ENCODE measurements at places on chromosomes 7 and 10. TPM values are rescaled to one million over a fixed set of nuclear protein-coding genes. Genes with fewer than 3 reads are reported as not detected.

The MLXIPL gene
- total RNA-seq, result 384 TPM

The MYL10 gene
- not detected for total RNA-seq

The RBAK gene
- total RNA-seq, result 7.2 TPM

GRCh38 chr7:136528329-136528728, 340.1 kb upstream of the CHRM2 start:
- H3K27ac ChIP-seq, result no peak overlapping the region
- no peaks in the 10 kb centered on the region for H3K27me3 ChIP-seq

DNA sequence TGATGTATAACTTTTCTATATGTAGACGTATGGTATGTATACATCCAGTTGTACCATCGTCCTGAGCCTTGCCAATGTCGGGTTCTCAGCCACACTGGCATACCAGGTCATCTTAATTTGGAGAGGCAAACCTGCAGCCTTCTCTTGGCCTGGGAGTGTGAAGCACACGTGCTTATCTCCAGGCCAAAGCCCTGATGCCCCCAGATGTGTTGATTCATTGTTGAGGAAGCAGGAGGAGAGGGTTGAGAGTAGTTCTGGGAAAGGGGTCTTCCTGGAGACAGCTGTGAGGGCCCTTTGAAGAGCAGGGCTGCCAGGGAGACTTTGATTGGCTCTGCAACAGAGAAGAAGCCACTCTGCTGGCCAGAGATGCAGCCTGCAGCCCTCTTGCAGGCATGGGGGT, 155.6 kb downstream of the ARHGAP21 start:
- no peak for DNase-seq
- H3K4me3 ChIP-seq, result no peak overlapping the region
- H3K27me3 ChIP-seq, result no peaks in the 10 kb centered on the region
- H3K4me1 ChIP-seq, result no peaks in the 10 kb centered on the region
- H3K27ac ChIP-seq, result no peak overlapping the region
- H3K36me3 ChIP-seq, result no peaks in the 10 kb centered on the region

DNA sequence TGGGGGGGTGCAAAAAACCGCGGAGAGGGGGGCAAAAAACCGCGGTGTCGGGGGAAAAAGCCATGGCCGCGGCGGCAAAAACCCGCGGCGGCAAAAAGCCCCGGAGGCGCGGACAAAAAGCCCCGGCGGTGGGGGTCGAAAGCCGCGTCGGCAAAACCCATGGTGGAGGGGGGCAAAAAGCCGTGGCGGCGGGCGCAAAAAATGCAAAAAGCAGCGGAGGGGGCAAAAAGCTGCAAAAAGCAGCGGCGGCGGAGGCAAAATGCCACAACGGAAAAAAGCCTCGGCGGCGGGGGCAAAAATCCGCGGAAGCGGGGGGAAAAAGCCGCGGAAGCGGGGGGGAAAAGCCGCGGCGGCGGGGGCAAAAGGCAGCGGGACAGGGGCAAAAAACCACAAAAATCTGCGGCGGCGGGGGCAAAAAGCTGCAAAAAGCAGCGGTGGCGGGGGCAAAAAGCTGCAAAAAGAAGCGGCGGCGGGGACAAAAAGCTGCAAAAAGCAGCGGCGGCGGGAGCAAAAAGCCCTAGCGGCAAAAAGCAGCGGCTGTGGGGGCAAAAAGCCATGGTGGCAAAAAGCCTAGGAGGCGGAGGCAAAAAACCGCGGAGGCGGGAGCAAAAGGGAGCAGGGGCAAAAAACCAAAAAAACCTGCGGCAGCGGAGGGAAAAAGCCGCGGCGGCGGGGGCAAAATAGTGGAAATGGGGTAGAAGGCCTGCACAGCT, 418.9 kb downstream of the ZNF716 start:
- H3K27me3 ChIP-seq, result no peaks in the 10 kb centered on the region
- DNase-seq, result peak; percentile 19
- no peaks in the 10 kb centered on the region for H3K4me1 ChIP-seq
- H3K27ac ChIP-seq, result peak overlapping the region; percentile 84

DNA sequence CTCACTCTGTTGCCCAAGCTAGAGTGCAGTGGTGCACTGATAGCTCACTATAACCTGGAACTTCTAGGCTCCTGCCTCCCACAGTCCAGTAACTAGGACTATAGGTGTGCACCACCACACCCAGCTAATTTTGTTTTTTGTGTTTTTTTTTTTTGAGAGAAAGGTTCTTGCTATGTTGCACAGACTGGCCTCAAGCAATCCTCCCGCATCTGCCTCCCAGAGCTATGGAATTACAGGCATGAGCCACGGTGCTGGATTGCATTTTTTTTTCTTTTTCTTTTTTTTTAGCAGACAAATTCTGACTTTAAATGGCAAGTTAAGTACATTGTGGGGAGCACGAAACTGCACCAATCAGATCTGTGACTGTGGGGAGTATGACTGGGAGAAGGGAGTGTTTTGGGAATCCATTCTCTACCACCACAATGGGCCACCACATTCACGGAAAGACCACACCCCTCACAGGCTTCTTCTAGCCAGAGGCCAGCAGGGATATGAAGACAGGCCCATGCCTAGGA, 58.1 kb upstream of the MSMB start:
- no peak for DNase-seq
- no peaks in the 10 kb centered on the region for H3K36me3 ChIP-seq
- H3K4me1 ChIP-seq, result peaks cover 2% of the 10 kb centered on the region
- H3K4me3 ChIP-seq, result no peak overlapping the region
- H3K27me3 ChIP-seq, result no peaks in the 10 kb centered on the region
- no peak overlapping the region for H3K27ac ChIP-seq

DNA sequence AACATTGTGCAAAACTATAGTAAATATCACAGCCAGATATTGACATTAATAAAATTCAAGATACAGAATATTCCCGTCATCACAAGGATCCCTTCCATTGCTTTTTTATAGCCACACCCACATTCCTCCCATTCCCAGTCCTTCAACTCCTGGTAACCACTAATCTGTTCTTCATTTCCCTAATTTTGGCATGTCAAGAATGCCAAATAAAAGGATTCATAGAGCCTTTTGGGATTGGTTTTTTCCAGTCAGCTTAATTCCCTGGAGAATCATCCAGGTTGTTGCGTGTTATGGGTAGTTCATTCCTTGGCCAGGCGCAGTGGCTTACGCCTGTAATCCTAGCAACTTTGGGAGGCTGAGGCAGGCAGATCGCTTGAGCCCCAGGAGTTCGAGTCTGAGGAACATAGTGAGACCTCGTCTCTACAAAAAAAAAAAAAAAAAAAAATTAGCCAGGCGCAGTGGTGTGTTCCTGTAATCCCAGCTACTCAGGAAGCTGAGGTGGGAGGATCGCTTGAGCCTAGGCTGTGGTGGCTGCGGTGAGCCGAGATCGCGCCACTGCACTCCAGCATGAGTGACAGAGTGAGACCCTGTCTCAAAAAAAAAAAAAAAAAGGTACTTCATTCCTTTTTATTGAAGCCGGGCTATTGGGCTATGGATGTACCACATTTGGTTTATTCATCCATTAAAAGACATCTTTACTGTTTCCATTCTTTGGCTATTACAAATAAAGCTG, 2.7 kb downstream of the OGDH start:
- H3K36me3 ChIP-seq, result no peaks in the 10 kb centered on the region
- DNase-seq, result no peak
- H3K27ac ChIP-seq, result no peak overlapping the region
- no peak overlapping the region for H3K4me3 ChIP-seq

- DNase-seq, result no peak
- no peak overlapping the region for H3K4me3 ChIP-seq
- H3K36me3 ChIP-seq, result no peaks in the 10 kb centered on the region
- H3K27ac ChIP-seq, result no peak overlapping the region
- H3K4me1 ChIP-seq, result no peaks in the 10 kb centered on the region
- H3K27me3 ChIP-seq, result no peaks in the 10 kb centered on the region
Observed at GRCh38 chr10:48494611-48495010, 110.3 kb downstream of the ARHGAP22 start.

DNA sequence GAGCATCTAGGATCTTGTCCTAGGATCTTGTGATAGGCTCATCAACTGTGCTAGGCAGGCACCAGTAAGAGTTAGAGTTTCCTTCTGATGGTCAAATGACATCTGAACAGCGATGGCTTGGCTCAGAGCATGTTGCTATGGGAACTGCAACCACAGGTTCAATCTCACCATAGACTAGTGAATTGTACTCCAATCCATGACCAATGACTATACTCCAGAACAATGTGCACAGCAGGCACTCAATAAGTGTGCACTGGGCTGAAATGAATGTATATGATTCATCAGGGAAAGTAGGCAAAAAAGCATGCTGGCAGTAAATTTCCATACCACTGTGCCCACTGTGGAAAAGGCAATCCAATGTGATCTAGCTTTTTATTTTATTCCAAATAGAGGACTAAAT, 163.6 kb upstream of the HPS1 start:
- H3K27ac ChIP-seq, result no peak overlapping the region
- H3K36me3 ChIP-seq, result no peaks in the 10 kb centered on the region
- H3K27me3 ChIP-seq, result no peaks in the 10 kb centered on the region
- no peaks in the 10 kb centered on the region for H3K4me1 ChIP-seq
- no peak overlapping the region for H3K4me3 ChIP-seq

DNA sequence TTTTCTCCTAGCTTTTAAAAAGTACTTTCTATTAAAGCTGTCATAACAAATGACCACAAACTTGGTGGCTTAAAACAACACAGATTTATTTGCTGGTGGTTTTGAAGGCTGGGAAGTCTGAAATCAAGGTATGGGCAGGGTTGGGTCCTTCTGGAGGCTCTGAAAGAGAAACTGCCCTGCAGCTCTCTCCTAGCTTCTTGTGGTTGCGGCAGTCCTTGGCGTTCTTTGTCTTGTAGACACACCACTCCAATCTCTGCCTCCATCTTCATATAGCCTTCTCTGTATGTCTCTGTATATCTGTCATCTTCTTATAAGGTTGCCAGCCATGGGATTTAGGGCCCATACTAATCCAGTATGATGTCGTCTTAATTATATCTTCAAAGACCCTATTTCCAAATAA, 79.4 kb upstream of the PRR15 start:
- H3K27me3 ChIP-seq, result no peaks in the 10 kb centered on the region
- H3K27ac ChIP-seq, result no peak overlapping the region
- no peak for DNase-seq
- no peak overlapping the region for H3K4me3 ChIP-seq
- peaks cover 41% of the 10 kb centered on the region for H3K4me1 ChIP-seq

- DNase-seq, result no peak
- H3K4me3 ChIP-seq, result no peak overlapping the region
- H3K36me3 ChIP-seq, result no peaks in the 10 kb centered on the region
- H3K27ac ChIP-seq, result no peak overlapping the region
- H3K27me3 ChIP-seq, result no peaks in the 10 kb centered on the region
Observed at GRCh38 chr7:140209866-140210609, 33.3 kb upstream of the KDM7A start.
